ENCODE measurements at places on chromosomes 7 and 10. TPM values are rescaled to one million over a fixed set of nuclear protein-coding genes. Genes with fewer than 3 reads are reported as not detected.

Gene ADRB1
- 0.62 TPM for total RNA-seq

DNA sequence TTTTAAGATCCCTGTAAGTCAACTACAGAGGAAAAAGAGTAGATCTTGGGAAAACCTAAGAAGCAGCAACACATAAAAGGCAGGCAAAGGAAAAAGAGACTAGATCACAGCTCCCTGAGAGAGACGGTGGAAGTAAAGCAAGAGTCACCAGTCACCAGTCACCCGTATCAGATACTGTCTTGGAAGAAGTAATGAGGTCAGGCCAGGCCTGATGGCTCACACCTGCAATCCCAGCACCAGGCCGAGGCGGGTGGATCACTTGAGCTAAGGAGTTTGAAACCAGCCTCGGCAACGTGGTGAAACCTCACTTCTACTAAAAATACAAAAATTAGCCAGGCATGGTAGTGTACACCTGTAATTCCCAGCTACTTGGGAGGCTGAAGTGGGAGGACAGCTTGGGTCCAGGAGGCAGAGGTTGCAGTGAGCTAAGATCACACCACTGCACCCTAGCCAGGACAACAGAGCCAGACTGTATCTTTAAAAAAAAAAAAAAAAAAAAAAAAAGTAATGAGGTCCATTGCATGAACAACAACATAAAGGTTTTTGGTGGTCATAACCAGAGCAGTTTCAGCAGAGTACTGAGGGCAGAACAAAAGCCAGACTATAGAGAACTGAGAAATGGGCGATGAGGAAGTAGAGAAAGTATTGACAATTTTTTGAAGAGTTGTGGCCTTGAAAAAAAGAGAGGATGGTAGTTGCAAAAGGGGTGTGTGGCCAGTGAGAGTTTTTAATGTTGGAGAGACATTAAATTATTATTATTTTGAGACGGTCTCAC, 16.9 kb downstream of the ZNF713 start:
- no peak for DNase-seq

GRCh38 chr7:54769203-54769602, 10.2 kb upstream of the SEC61G start:
- DNase-seq, result no peak

- DNase-seq, result peak; percentile 68
These were observed 224.9 kb upstream of the AUTS2 start for GRCh38 chr7:69373171-69374043.

Gene NEUROD6
- not detected for total RNA-seq

DNA sequence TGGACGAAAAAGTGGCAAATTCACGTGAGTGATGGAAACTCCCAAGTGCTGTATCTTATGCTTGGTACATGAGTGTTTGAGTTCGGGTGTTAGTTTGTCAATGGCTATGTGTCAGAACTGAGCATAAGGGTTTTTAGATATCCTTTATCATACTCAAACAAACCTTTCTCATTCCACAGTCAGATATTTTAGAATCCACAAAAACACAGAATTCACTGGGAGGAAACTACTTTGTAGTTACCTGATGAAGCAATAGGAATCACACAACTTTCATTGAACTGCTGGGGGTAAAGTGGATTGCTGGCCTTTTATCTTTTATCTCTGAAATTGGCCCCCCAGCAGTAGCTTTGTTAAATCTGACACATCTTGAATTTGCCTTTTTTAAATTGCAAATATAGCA, 64.0 kb downstream of the DKK1 start:
- DNase-seq, result no peak

DNA sequence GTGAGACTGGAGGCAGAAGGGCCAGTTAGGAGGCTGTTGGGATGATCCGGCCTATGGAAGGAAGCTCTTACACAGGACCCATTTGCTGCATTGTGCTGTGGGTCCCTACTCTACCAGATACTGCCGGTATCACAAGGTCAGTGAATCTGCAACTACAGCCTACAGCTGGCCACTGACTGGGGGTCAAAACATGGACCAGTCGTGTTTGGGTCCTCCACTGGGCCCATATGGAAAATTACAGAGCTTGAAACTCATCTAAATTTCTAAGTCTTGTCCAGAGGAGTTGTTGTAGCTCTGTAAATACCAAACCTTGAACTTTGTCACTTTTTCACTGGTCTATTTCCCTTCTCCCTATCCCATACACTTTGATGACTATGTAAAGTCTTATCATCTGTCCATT, 5.6 kb upstream of the NUP205 start:
- no peak for DNase-seq

DNA sequence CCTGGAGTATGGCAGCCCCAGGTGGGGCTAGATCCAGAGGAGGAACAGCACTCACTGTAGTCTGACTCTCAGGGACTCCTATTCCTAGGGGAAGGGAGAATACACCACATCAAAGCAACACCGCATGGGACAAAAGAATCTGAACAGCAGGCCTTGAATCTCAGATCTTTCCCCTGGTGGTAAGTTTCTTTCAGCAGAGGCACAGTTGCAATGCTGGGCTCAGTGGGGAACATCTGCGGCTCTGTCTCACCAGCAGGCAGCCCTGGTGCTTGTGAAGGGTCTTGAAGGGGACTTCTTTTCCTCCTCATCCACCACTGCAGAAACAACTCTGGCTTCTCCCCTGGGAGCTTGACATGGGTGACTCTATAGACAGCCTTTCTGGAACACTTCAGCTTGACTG, 111.2 kb upstream of the ARHGAP21 start:
- DNase-seq, result no peak

DNA sequence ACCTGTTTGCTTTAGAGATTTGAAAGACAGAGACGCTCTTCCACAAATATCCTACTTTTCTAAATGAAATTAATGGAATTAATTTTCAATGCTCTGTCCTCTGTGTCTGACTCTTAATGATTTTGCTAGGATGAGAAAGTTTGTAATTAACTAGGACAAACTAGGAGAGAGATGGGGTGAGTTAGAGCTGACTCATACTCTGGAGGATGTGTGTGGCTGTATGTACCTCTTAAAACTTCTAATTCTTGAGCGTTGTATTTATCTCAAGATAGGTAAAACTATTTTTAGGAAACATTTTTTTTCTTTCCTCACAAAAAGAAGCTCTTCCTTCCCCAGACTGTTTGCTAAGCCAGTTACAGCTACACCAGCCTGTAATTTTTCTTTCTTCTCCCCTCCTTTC, 178.8 kb upstream of the ANKRD30A start:
- no peak for DNase-seq

Gene SOSTDC1
- 0.14 TPM for total RNA-seq

- DNase-seq, result no peak
These were observed 19.8 kb downstream of the AGK start for GRCh38 chr7:141571059-141571458.

DNA sequence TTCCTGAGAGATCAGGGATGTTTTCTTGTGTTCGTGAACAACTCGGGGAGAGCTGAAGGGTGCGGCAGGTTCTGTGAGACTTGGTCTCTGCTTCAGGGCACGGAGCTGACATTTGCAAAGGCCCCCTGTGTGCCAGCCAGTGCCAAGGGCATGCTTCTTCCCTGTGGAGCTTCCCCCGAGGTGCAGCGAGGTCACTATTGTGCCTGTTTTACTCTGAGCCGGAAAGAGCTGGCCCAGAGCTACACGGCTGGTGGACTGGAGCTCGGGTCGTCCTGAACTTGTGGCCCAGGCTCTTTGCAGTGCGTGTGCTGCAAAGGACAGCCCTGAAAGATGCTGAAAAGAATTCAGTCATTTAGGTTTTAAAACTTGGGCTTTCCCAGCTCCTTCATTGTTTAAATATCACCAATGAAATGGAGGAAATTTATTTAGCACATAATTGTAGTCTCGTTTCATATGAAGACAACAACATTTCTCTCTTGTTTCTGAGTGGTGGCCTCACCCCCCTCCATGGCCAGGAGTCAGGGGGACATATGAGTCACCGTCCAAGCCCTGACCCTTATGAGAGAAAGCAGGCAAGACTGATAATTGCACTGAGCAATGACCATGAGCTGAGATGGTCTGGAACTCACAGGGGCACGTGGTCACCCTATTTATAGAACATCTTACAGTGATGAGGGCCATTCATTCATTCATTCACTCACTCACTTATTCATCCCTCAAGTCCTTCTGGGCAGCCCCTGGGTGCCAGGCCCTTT, 102.6 kb downstream of the PTPRE start:
- peak; percentile 63 for DNase-seq

- no peak for DNase-seq
These were observed 25.4 kb downstream of the STAM start for GRCh38 chr10:17669185-17669872.

Gene FBH1
- 73.3 TPM for total RNA-seq

Gene AMPH
- total RNA-seq, result 3.3 TPM

DNA sequence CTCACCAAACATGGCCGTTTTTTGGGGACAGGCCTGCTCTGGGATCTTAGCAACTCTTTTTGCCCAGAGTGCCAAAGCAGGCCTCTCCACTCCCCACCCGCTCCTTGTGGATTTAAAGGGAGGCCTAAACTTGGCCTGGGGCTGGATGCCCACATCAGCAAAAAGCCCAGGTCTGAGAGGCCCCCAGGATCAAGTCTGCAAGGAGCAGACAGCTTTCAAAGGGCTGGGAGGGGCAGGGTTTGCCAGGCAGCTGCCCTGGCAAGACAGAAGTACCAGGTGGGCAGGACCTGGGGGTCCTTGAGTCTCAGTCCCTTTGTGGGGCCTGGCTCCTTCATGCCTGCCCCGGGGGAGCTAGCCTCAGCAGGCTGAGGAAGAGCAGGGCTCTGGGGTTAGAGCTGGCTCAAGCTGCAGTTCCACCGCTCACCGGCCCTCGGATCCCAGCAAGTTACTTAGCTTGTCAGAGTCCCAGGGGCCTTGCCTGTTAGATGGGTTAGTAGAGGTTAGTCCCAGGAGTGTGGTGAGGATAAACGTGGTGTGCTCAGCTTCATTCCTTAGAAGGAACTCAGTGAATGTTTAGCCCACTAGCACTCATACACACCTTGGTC, 56.2 kb downstream of the ARHGAP22 start:
- no peak for DNase-seq

DNA sequence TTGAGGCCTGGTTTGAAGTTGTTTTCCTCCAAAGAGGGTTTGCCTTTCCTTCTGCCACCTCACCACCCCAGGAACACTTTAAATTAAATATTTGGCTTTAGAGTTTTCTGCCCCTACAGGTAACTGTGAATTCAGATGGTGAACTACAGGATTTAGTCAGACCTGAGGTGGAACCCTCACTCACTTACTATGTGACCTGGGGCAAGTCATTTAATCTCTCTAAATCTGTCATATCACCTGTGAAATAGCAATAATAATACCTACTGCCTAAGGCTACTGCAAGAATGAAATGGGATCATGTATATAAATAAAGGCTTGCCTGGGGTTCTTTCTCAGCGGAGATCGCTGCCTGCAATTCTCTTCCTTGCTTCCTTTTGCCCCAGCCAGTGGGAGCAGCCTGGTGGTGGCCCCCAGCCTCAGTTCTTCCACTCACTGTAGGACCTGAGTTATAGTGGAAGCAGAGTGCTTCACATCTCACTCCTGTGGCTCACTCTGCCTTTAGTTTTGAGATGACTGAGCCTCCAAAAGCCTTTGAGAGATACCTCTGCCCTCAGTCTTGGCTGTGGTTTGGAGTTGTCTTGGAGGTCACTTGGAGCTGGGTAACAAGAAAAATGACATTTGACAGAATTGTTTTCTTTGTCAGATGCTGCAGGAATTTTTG, 6.1 kb upstream of the ANKRD2 start:
- no peak for DNase-seq

DNA sequence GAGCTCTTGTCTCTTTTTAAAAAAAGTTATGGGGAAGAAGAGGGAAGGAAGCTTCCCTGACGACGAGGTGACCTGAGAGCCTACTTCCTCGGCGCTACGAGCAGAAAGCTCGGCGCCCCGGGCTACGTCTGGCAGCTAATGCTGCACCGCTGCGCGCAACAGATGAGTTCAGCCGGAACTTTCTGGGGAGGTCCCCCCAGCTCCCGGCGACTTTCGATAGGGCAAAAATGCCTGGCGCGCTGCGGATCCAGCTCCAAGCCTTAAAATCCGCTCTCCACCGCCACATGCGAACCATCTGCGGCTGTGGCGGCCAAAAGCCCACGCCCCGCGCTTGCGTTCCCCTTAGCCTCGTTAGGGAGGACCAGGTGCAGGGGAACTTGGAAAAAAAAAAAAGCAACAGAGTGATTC, 621 bp downstream of the P4HA1 start:
- peak; percentile 49 for DNase-seq

DNA sequence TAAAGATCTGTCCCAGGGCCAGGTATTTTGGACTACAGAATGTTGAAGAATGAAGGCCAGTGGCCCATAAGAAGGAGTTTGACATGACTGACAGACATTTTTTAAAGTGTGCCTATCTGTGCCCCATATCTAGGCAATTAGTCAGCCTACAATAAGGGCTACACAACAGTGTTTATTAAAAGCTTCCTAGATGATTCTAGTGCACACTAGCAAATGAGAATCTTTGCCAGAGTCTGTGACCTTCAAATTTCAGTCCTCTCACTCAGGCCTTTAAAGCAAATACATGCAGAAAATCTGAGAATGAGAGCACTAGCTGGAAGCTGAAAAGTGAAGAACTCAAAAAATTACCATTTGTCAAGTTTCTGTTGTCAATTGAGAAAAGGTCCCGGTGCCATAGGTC, 208.7 kb downstream of the VTI1A start:
- DNase-seq, result no peak

GRCh38 chr10:123154711-123155505, 706 bp downstream of the BUB3 start:
- peak; percentile 50 for DNase-seq

GRCh38 chr7:131955679-131956078, 399.3 kb upstream of the PODXL start:
- DNase-seq, result no peak

DNA sequence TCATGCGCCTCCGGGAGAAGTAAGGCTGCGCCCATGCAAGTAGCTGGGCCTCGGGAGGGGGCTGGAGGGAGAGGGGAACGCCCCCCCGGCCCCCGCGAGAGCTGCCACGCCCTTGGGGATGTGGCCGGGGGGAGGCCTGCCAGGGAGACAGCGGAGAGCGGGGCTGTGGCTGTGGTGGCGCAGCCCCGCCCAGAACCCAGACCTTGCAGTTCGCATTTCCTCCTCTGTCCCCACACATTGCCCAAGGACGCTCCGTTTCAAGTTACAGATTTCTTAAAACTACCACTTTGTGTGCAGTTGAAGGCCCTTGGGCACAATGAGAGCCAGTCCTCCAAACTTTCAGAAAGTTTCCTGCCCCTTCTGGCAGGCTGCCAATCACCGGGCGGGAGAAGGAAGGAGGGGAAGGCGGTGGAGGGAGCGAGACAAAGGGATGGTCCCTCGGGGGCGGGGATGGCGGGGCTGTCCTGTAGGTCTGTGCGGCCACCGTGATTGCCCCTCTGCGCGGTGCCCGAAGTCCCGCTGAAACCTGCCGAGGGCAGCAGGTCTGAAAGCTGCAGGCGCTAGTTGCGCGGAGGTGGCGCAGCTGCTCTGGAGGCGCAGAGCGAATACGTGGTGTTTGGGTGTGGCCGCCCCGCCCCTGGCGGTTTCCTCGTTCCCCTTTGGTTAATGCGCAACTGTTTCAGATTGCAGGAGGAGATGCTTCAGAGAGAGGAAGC, 2.1 kb downstream of the VIM start:
- DNase-seq, result peak; percentile 52

Measured in astrocyte (in vitro differentiated cells and primary cell).